Epithelial cell of prostate (primary cell): ENCODE measurements at places on chromosomes 3 and 15.

GRCh38 chr3:177427540-177427939 lies 230.3 kb upstream of the TBL1XR1 start:
- DNase-seq = peak; percentile 27

GRCh38 chr3:144197116-144197515 lies 225.5 kb downstream of the DIPK2A start:
- DNase-seq = no peak

- DNase-seq = no peak
Measured at GRCh38 chr15:58369956-58370355, 61.8 kb upstream of the LIPC start.

DNA sequence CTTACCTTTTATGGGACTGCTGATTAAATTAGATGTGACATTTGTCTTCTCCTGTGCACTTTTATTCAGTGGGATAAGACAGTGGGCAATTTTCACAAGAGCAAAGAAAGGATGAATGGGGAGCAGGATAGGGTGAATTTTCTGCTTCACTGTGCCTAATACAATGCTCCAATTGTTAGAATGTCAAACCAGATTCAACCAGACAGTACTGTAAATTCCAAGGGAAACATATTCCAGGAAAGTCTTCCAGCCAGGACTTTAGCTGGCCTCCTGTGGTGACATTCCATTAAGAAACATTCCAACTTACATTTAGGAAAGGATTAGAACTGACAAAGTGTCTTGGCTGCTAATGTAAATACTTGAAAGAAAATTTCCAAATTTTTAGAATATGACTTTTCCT lies 100.1 kb upstream of the PROK2 start:
- no peak for DNase-seq

- DNase-seq = no peak
Measured at GRCh38 chr3:8825153-8825825, 55.9 kb upstream of the OXTR start.

DNA sequence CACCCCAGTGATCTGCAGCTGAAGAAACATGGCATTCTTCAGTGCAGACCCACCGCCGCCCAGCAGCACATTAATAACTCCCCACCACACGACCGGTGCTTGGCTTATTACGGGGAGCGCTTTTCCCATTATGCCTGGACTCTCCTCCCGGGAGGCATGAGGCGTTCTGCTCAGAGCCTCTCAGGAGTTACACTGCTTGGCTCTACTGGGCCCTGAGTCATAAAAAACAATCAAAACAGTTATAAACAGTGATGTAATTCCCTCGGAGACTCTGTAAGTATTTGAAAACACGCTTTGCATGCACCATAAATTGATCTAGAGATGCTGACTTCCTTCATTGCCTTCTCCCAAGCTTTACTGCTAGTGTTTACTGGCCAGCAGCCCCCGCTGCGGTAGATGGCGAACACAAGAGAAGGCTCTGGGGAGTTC lies 77.1 kb upstream of the SNRPA1 start:
- no peak for DNase-seq

DNA sequence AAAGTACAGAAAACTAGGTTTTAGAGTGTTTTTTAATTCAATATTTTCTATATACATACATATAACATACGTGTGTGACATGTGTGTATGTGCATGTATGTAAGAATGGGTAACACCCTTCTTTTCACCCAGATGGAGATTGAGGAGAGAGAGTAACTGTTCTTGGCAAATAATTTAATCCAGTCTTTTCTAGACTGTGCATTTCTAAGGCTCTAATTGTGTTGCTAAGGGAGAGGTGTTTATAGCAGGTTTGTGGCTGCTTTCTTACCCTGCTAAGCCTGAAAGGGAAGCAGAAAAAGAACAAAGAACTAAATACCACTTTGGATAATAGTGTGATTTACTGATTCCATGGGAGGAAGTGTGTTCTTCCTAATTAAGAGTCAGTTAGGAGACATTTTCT lies 46.0 kb upstream of the ALDH1L1 start:
- no peak for DNase-seq

DNA sequence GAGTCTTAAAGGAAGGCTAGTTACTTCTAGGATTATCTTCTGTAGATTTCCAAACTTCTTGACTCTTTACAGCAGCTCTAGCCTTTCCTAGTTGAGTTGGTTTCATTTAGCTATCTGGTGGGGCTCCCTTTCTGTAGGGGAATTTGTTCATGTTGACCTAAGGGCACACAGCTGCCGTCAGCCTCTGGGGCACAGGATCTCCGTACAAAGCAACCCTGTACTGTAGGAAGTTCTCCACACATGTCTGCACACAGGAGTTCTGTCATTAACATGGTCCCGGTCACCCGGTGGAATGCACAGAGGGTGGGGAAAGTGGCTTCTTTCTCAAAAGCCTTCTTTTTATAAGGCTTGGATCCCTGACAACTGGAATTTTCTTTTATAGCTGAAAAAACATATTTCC lies 88.7 kb upstream of the TNIK start:
- DNase-seq = no peak

GRCh38 chr3:194314388-194315068 lies 36.6 kb downstream of the CPN2 start:
- no peak for DNase-seq

DNA sequence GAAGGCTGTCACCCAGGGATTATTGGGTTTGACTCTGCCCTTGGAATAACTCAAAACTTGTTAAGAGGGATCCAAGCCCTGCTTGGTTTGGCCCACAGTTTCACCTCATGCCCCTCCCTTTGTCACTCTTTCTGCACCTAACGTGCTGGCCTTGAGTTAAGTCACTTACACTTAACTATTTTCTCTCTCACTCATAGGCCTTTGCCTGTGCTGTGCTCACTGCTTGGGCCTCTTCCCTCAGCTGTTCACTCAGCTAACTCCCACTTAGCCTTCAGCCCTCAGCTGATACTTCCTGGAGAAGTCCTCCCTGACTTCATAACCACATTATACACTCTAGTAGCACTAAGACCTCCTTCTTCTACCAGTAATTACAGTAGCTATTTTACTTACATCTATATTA lies 133.3 kb downstream of the CMSS1 start:
- DNase-seq = no peak

DNA sequence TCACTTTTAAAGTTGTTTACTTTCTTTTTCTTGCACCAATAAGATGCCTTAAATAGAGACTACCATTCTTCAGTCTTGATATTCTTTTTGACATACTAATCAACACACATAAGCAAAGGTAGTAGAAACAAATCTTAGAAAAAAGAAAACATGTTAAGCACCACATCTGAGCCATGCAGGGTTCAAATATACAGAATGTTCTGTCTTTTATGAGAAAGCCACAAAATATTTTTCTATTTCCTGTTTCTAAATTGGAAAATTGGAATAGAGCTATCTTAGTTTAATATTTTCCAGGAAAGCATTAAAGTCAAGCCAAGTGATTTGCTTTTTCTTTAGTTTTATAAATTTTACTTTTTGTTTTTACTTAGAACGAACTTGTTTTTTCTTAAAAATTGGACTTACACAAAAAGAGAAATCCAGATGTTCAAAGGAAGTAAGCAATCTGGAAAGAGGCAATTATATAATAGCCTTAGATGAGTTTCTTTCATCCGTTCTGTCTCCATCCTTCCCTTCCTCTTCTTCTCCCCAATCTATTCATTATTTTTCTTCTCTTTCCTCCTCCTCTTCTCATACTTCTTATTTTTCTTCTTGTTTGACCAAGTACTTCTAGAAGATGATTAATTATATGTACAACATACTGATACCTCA lies 731.7 kb downstream of the SQOR start:
- no peak for DNase-seq

- DNase-seq = no peak
Measured at GRCh38 chr15:29883126-29883525, 60.9 kb upstream of the TJP1 start.

DNA sequence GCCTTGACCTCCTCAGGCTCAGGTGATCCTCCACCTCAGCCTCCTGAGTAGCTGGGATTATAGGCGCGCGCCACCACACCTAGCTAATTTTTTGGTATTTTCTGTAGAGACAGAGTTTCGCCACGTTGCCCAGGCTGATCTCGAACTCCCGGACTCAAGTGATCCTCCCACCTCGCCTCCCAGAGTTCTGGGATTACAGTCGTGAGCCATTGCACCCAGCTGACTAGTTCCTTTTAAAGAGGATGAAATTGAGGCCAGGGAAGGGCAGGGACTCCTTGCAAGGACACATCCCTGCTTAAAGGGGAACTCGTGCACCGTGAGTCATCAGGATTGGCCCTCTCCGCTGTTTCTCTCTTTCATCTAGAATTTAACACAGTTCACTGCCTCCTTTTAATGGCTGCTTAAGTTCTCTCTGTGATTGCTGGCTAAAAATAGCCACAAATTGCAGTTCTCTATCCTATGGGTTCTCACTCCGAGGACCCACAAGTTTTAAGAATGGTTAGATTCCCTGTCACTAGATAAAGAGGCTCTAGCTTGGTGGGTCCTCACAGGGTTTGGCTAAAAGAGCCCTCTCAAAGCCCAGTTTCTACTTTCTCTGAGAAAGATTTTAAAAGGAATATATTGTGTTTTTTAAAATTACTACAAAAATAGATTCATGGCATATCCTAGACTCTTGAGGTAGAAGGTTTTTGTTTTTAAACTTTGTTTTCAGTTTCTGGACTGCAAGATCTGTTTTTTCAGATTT lies 1.4 kb downstream of the CRTAP start:
- peak; percentile 64 for DNase-seq

DNA sequence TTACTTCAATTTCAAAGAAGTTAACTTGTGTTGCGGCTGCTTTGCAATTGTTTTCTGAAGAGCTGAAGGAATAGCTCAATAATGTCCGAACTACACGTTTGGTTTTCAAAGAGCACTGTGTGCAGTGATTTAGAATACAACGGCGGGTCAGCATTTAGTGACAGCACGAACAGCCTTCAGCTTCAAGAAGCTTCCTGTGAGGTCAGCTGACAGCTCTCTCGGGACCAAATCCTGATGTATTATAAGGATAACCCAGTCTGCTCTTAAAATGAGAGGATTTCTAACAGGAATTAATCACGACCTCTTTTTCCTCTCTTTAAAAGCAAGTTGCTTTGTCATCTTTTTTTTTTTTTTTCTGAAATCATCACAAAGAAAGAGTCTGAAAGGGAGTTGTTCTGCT lies 97.9 kb upstream of the UNC13C start:
- DNase-seq = no peak

DNA sequence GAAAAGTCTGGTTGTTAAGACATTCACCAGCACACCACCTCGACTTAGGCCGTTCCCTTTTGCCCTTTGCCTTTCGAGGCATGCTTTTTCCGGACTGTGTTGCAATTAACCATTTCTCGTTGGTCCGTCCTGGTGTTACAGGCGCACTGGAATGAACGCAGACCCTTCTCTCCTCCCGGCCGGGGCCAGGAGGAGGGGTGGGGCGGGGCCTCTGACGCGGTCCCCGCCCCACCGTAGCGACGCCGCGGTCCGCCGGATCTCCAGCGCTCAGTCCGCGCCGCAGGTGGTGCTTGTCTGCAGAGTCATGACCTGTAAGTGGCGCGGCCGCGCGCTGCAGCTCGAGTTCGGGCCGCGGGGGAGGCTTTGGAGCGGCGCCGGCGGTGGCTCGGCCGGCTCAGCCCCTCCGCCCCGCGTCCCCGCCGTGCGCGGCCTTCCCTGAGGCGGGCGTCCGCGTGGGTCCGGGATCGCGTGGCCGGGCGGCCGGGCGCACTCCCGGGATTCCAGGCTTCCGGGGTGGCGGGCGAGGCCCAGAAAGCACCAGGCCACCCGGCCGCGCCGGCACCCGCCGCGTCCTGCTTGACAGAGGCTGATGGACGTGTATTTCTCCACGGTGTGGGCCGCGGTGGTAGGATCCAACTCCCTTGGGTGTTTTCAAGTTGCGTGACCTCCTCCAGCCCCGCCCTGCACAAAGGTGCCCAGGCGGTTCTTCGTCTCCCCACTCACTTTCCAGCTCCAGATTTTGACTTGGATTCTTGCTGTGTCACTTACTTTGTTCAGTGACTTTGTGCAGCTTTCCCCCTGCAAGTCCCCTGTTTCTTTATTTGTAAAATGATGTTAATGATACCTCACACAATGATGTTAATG lies at the start of gene NIT2:
Gene NIT2, plus strand, starts transcription at position 270 of the 864 bp plus-strand sequence. Its CDS starts 35 bp downstream, at position 305.
- no peak for DNase-seq

DNA sequence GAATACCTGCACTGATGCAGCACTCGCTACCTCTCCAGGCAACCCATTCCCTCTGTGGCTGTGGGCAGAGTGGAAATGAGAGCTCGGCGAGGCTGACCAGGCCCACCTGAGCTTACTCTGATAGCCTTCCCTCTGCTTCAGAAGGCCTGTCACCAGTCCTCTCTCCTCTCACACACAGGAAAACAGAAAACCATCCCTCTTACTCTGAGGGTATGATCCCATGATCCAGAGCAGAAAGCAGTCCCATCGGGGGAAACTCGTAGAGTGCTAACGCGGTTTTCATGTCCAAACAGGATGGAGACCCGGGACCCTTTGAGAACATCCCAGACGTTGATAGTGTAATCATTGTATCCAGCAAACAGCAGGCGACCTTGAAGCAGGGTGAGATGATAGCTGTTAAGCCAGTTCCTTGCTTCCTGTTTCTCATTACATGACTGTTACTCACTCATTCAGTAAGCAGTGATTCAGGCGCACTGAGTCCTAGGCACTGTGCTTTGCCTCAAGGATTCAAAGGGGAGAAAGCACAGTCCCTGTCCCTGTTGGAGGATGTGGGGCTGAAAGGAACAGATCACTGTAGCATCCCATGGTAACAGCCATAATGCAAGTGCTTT lies 11.8 kb upstream of the BCL2L10 start:
- peak; percentile 53 for DNase-seq

DNA sequence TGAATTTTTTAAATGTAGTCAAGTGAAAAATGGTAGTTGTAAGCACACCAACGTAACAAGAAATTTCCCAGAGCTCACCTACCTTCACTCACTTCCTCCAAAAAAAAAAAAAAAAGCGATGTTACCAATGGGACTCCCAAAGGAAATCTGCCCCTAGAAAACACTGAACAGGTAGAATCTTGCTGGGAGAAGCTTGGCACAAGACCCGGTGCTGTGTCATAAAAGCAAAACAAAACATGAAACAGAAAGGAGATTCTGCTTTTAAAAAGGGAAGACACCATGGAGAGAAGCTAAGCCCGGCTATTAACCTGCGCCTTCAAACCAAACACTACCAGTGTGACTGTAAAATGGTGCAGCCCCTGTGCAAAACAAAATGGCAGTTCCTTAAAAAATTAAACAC lies 40.5 kb downstream of the PGPEP1L start:
- no peak for DNase-seq

DNA sequence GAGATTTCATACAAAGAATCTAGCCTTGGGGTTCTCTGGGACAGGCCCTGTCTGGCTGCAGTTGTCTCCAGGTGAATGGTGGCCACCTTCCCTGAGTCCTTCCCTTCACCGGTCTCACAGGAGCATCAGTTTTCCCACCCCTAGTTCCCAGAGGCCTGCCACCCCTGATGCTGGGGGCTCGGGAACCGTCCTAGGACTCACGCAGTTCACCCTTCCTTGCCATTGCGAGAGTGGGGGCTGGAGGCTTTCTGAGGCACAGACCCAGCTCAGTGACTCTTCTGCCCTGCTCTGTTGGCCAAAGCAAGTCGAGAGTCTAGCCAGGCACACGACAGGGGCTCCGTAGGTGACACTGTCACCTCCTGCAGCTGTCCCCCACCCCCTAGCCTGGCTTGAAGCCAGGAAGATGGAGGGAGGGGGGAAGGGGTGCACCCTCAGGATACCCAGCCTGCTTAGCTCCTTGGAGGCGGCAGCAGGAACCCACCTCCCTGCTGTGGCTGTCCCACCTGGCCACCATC lies 130.3 kb downstream of the NUP210 start:
- no peak for DNase-seq

- no peak for DNase-seq
Measured at GRCh38 chr3:145243875-145244274, 917.1 kb downstream of the PLOD2 start.
